ENCODE measurements at places on chromosomes 16 and 17. TPM values are rescaled to one million over a fixed set of nuclear protein-coding genes. Genes with fewer than 3 reads are reported as not detected.

DNA sequence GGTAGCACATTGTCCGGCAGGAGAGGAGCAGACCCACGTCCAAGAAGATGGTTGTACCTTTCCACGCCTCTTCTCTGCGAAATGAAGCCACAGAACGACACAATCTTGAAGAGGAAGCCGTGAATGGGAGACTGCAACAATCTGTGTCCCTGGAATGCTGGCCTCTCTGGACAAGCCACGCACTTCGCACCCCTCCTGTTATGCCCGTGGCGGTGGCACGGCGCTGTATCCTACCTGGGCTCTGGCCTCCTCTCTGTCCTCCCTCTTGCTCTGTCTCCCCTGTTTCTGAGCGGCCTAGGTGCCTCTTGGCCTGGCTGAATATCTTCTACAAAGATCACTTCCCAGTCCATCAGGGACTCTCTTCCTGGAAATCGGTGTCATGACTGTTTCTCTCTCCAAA lies 717.8 kb downstream of the KCNJ18 start:
- no peak for DNase-seq

Gene TMEM132E
- total RNA-seq, result 0.39 TPM

DNA sequence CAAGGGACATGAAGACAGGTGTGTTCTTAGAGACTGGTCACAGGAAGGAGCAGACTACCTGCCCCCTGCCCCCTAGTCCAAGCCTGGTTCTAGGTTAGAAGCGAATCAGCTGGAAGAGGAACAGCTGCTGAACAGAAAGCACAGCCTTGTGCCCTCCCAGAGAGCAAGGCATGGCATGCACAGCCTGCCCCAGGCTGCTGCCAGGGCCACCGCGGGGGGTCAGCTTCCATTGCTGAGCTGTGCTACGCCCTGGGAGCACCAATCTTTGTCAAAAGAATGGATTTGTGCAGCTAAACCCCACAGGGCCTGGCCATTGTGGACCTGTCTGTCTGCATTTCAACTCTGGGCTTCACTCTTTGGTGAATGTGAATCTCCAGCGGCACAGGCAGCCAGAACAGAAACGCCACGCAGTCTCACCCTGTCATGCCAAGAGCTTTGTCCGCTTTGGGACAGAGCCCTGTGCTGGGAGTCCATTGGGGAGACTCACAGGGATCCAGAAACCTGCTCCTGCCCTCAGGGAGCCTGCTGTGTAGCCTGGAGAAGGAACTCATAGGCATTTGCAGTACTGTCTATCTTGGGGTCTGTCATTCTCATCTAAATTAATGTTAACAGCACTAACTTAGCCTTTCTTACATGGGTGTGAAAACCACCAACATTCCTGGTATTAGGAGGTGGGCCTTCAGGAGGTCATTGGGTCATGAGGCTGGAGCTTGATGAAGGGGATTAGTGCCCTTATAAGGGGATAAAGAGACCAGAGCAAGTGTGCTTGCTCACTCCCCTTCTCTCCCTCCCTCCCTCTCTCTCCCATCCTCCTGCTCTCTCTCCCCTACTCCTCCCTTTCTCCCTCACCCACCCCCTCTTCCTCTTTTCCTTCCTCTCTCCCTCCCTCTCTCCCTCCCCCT lies 25.6 kb upstream of the CDRT4 start:
- no peak for DNase-seq

- DNase-seq, result no peak
These were observed 975.3 kb upstream of the SOX9 start for GRCh38 chr17:71145486-71145885.

Gene TMEM114
- total RNA-seq, result not detected

DNA sequence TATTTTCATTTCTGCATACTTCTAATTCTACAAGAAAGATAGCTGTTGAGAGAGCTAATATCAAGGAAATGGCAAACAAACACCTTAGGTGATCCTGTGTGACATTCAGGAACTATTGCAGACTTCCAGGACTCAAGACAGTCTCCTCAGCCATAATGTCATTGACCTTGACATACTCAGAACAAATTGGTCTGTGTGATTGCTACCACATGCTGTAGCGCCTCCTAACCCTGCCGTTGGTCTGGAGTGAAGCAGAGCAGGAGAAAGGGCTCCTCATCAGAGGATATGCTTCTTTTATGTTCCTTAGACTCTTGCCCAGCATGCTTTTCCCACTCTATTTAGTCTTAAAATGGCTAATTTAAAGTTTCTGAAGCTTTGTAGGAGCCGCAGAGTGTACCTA lies 194.2 kb upstream of the TBX2 start:
- no peak for DNase-seq

DNA sequence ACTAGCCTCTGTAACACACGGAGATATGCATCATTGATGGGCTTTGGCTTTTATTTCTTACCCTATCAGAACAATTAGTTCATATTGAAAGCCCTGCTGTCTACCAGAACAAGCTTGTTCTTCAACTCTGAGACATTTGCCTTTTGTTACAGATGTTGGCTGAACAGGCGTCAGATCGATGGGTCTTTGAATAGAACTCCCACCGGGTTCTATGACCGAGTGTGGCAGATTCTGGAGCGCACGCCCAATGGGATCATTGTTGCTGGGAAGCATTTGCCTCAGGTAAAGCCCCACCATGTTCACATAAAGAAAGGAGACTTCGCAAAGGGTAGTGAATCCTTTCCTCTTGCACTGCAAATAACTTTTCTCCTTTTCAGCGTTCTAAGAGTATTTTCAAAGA lies 232.1 kb downstream of the PHKB start:
- DNase-seq, result no peak

Gene NPIPA3
- 0.22 TPM for total RNA-seq

DNA sequence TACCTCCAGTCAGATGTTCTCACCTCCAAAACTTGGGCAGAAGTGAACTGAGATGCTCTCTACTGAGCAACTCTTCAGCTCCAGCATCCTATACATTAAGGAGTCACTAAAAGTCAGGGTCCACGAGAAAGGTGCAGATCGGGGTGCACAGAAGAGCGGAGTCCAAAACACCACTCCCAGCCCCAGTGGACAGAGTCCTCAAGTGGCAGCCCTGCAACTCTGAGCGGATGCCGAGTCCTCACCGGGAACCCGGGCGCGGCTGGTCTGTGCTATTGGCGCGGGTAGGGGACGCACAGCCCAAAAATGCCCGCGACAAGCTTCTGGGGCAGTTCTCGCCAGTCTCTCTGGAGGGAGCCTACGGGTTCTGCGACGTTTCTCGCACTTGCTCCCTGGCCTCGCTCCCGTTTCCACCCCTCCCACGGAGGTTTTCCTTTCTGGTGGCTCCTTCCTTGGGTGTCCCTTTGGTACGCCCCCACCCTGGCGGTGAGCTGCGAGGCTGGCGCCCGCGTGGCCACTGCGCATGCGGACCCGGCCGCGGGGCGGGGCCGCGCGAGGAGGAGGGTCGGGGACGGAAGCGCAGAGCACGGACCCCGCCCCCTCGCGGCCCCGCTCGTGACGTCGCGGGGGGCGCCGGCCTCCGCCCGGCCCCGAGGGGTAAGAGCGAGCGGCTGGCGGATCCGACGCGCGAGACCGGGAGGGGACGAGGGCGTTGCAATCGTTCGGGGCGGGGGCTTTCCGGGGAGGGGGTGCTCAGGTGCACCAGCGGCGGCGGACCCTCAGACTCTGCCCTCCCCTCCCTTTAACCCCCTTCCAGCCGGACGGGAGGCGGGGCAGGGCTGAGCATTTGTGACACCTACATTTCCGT lies at the start of gene TMEM219:
TSS of gene TMEM219 (plus strand) at position 601 of the 865 bp plus-strand sequence. CDS start 1,065 bp downstream, outside the sequence.
- peak; percentile 87 for DNase-seq

DNA sequence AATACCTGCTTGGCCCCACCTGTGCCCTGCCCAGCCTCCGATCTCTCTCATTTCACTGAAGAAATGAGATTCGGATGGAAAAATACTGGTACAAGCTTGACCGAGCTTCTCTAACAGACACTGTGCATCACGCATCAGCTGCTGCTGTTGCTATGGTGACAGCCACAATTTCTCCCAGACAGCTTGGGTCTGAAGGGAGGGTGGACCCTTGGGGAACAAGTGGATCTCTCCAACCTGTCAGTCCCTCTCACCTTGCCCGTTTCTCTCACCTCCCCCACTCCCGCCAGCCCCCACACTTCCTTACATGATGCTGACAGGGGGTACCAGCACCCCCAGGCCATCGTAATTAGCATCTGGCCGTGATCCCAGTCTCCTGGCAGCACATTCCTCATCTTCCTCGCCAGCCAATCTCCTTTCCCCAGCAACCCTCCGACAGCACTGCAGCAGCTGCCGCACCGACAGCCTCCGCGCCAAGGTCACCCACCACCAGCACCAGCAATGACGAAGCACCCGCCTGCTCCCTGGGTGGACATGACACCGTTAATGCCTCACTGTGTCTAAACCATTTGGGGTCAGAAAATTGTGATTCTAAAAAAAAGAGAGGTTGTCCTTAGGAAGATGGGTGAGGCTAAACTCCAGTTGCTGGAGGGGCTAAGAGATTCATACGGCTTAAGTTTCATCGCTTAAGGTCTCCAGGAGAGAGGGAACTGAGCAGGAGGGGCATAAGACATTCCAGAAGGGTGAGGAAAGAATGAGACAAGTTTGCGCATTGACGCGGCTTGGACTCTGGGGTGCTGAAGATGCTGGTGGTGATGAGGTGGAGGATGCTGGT lies 58.6 kb upstream of the TNRC6A start:
- DNase-seq, result peak; percentile 98

DNA sequence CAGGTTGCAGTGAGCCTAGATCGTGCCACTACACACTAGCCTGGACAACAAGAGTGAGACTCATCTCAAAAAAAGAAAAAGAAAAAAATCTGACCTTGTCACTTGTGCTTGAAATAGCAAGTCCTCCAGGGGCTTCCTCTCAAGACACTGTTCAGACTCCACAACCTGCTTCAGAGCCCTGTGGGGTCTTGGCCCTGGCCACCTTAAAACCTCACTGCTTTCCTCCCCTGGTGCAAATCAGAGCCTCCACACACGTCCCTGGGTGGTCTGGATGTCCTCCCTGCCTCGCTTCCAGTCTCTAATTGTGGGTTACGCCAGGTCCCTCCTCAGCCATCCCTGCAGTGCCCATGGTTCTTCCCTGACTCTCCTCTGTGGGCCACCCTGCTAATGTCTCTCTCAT lies 4.7 kb downstream of the ACD start:
- no peak for DNase-seq

DNA sequence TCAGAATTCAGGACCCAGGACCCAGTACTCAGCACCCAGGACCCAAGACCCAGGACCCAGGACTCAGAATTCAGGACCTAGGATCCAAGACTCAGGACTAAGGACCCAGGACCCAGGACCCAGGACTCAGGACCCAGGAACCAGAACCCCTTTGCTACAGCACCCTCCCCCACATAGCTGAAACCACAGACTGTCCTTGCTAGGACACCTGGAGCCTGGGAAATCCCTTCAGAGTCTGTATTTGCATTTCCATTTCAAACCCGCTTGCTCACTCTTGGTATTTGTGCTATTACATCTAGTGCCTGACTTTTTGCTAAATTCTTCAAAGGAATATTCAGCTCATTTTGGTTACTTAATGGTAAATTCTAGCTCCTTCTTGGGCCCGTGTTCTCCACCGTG lies 275.8 kb upstream of the MAF start:
- no peak for DNase-seq

Gene FOXF1
- total RNA-seq, result 11.1 TPM

GRCh38 chr17:15930426-15930825 lies 14.5 kb upstream of the ADORA2B start:
- peak; percentile 29 for DNase-seq

DNA sequence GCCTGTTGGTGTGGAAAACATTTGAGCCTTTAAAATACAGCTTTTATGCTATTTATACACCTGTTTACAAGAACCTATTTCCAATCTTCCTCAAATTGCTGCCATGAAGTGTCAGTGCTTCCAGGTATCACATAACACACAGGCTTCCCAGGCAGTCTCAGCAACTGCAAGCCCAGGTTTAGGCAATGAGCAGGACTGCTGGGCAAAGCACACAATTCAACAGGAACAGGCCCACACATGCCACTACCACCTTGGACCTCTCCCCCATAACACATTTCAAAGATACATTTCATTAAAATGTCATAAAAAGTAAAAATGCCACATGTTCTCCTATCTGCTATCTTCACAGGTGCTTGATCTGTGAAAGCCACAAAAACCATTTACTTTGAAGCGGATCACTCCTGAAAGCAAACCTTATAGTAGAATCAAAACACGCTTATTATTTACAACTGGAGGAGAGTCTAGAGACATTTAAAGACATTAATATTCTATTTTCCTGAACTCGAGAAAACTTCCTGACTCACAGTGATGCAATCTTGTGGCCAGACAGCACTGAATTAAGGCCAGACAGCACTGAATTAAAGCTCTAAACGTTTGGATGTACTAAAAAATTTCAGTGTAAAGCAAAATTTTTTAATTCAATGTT lies 31.5 kb downstream of the ANKFY1 start:
- peak; percentile 48 for DNase-seq

Gene CLEC18A
- total RNA-seq, result not detected

- DNase-seq, result no peak
These were observed 12.5 kb downstream of the FAHD1 start for GRCh38 chr16:1839554-1839953.

Gene PRKCB
- total RNA-seq, result not detected

DNA sequence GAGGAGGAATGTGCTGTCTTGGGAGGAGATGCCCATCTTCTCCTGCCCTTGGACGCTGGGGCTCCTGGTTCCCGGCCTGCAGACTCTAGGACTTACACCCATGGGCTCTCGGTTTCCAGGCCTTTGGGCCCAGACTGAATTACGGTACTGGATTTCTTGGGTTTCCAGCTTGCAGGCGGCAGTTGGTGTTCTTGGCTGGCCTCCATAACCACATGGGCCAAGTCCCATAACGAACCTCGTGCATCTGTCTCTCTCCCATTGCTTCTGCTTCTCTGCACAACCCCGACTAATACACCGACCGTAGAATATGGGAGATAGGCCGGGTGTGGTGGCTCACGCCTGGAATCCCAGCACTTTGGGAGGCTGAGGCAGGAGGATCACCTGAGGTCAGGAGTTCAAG lies 162.6 kb downstream of the SDK2 start:
- DNase-seq, result no peak

DNA sequence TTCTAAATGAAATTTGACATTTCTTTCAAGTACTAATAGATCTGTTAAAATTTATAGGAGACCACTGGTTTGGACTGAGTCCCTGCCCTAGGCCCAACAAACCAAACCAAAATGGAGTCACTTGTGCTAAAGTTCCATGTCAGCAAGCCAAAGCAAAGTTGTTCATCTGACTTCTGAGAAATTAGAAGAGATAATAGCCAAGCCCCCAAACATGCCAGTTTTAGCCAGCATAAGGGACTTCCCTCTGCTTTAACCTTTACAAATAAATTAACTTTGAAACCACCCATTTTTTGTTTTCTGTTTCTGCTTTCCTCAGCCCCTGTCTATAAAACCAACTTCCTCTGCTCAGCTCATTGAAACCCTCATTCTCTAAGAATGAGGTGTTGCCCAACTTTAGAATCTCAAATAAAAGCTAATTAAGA lies 18.9 kb downstream of the CDR2 start:
- DNase-seq, result no peak

Gene VASN
- 115 TPM for total RNA-seq

Measured in M059J (cell line).